ENCODE measurements at places on chromosomes 2 and 18. TPM values are rescaled to one million over a fixed set of nuclear protein-coding genes. Genes with fewer than 3 reads are reported as not detected.
A peak's percentile ranks its signal among the peaks of the same experiment; 100 is the strongest.

- no peak for DNase-seq
Measured at GRCh38 chr2:180599804-180600203, 380.6 kb upstream of the UBE2E3 start.

DNA sequence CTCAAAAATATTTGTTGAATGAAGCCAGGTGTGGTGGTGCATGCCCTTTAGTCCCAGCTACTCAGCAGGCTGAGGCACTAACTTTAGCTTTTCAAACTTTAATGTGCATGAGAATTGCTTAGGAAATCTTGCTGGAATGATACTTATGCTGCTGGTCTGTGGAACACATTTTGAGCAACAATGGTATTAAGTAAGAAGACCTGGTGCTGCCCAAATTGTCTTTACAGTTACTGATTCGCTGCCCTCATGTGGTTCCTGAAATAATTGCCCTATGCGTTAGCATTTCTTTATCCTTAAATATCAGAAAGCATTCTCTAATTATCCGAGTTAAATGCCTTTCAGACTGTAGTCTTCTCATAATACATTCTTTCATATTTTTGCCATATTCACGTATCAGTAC is 76.0 kb upstream of the SESTD1 start:
- peak; percentile 30 for DNase-seq

DNA sequence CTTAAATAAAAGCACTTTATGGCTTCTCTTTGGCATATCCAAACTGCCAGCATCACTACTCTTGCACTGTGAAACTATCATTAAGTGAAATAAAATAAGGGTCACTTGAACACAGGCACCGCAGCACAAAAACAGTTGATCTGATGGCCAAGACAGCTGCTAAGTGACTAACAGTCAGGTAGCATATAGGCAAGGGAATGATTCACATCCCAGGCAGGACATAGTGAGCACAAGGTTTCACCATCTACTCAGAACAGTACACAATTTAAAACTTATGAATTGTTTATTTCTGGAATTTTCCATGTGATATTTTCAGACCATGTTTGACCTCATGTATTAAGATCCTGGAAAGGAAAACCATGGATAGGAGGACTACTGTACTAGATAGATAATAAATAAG is 214.2 kb downstream of the MREG start:
- DNase-seq = peak; percentile 70

The FAM110C gene
- total RNA-seq = 31.2 TPM

- no peak for DNase-seq
Measured at GRCh38 chr2:122001441-122001874, 246.0 kb downstream of the TSN start.

DNA sequence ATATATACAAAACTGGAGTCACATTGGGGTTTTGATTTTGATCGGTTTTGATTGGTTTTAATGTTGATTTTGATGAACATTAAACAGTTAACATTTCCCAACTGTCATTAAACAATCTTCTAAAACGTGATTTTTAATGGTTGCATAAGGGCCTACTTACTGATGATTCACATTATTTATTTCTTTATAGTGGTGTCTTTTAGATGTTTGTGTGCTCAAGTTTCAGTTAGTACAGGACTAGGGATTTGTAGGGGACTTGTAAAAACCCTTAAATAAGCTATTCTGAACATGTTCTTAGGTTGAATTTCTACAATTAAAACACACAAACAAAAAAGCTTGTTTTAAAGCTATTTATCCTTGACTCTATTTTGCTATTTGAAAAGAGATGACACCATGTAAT is 61.6 kb downstream of the TTC21B start:
- DNase-seq = no peak

The SERPINB13 gene
- total RNA-seq = 12.4 TPM

DNA sequence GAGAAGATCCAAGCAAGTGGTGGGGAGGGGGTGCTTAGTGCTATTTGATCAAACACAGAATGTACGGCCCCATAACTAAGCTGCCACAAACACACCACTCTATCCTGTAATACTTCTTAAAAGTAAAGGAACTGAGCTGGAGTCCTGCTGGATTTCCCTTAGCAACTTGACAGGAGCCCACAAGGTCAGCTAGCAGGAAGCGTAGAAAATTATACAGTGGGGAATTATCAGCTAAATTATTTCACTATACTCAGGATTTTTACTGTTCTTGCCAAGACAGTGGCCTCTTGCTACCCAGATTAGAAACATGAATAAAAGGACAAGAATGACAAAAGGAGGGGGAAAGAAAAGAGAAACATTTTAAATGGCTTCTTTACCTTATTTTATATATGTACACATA is 217.1 kb downstream of the ZNF521 start:
- DNase-seq = no peak

The RSAD2 gene
- total RNA-seq = 0.21 TPM

GRCh38 chr2:228845162-228845925 is 425.7 kb downstream of the PID1 start:
- no peak for DNase-seq

Measured in mammary epithelial cell (primary cell).